ENCODE measurements at places on chromosomes 3 and 15. TPM values are rescaled to one million over a fixed set of nuclear protein-coding genes. Genes with fewer than 3 reads are reported as not detected.

The BFSP2 gene
- polyA plus RNA-seq, result not detected

The LMAN1L gene
- polyA plus RNA-seq, result not detected

The GOLGA8G gene
- polyA plus RNA-seq, result not detected

The IL5RA gene
- polyA plus RNA-seq, result not detected

The CIB1 gene
- polyA plus RNA-seq, result 23.1 TPM

The TNNC1 gene
- polyA plus RNA-seq, result 467 TPM

The HIGD2B gene
- polyA plus RNA-seq, result not detected

The EDEM1 gene
- polyA plus RNA-seq, result 11.9 TPM

The GOLGA8O gene
- 0.48 TPM for polyA plus RNA-seq

The PLCB2 gene
- polyA plus RNA-seq, result 7.9 TPM

The DNAH12 gene
- 0.50 TPM for polyA plus RNA-seq

The PLA2G4E gene
- 1.8 TPM for polyA plus RNA-seq

DNA sequence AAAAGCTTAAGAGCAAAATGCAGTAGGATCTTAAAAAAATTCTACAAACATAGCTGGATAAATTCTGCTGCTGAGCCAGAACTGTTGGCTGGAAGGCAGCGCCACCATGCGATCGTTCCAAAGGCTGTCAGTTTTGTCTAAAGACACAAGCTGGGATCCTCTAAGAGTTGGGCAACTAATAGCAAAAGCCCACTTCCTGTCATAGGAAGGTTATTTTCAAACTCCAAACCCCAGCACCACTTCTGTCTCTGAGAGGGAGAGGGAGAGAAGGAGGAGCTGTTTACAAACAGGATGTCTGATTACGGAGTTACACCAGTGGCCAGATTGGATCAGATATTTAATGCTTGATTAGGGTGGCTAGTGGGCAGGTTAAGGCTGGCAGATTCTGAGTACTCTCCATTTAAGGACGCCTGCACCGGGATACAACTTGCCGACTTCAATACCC lies 44.0 kb downstream of the EIF4E3 start:
- peak; percentile 54 for DNase-seq

DNA sequence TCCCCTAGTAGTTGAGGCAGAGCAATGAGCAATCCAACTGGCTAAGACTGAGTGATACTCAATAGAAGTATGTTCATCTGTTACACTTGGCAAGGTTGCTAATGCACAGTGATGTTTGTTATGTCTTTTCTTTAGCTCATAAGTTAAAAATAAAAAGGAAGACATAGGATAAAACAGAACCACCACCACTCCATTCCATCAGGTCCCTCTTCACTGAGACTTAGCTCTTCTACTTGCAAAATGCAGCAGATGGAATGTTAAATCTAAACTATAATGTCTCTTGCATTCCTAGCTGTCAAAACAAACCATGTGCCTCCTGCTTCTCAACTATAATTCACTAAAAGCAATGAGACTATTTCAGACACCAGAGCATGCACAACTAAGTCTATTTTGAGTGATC lies 265.6 kb upstream of the UBE2E2 start:
- no peak for DNase-seq

DNA sequence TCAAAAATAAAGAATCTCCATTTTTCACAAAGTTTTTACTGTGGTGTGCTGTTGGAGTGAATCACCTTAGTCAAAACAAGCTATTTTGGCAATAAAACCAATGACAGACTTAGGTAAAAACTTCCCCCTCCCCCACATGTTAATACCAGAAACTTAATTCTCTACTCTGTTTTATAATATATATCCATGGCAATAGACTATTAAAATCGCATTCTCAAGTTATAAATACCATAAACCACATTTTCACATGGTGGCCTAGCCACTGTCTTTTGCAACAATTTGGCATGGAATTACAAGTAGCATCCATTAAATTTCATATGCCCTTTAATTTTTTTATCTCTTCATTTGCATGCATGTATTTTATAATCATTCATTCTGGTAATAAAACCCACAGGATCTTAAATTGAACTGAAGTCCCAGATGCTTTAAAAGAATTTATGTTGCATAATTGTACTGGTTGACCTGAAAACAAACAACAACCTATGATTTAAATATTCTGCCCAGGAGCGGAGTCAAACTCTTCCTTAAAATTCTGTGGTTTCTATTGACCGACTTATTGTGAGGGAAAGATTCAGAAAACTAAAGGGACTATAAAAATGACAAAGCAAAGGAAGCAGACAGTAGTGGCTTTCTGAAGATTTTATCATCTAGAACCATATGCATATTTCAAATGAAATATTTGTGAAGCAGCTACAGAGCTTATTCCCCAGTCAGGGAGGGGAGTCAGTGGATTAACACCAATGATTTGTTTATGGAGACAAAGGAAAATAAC lies 229.0 kb upstream of the TBL1XR1 start:
- no peak for DNase-seq

- no peak for DNase-seq
Observed at GRCh38 chr15:85125056-85125661, 143.5 kb downstream of the PDE8A start.

GRCh38 chr3:168362661-168363247 lies 267.0 kb upstream of the GOLIM4 start:
- no peak for DNase-seq

- no peak for DNase-seq
Observed at GRCh38 chr15:78925956-78926743, 18.7 kb downstream of the CTSH start.

GRCh38 chr3:171966533-171967136 lies 72.7 kb upstream of the FNDC3B start:
- DNase-seq, result no peak

DNA sequence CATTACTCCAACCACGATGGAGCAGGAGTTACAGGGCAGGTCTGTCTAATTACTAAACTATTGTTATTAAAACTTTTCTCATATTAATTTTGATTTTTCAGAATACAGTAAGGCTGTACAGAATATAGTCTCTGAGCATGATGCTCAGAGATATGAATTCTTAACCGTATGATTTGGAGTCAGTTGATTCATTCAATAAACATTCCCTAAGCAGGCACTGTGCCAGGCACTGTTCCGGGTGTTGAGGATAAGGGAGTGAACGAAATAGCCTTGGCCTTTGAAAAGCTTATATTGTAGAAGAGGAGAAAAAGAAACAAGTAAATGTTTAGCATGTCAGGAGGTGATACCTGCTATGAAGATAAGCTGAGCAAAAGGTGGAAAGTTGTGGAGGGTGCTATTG lies 187.3 kb downstream of the KCNAB1 start:
- peak; percentile 32 for DNase-seq

DNA sequence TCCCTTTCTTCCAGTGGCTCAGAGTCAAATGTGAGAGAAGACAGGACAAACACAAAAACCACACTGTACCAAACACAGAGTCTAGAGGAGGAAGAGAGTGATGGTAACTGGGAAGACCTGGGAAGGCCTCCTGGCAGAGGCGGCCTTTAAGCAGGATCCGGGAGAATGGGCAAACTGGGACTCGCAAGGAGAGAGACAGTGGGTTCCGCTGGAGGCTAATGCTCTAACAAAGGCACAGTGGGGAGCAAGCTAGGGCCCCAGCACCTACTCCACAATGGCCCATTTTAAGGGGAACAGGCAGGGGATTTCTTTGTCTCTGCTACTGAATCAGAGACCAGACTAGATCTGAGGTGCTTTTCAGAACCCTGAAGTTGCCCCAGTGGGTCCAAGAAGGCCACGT lies 81.4 kb upstream of the HES1 start:
- DNase-seq, result no peak

DNA sequence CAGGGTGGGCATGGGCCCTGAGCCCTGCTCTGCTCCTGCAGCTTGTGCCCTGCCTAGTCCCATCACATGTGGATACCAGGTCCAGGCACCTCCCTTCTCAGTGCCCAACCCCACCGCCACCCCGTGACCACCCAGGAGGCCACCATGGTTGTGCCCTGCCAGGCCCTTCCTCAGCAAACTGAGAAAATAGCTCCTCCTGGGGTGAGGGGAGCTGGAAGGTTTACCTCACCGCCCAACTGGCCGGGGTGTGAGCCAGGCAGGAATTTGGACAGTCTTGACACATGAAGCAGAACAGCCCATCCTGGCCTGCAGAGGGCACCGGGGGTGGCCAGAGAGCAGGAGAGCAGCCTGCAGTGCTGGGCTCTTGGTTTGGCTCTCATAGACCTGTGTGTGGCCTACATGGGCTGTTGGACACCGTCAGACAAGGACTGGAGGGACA lies 11.4 kb upstream of the C3orf22 start:
- DNase-seq, result no peak

DNA sequence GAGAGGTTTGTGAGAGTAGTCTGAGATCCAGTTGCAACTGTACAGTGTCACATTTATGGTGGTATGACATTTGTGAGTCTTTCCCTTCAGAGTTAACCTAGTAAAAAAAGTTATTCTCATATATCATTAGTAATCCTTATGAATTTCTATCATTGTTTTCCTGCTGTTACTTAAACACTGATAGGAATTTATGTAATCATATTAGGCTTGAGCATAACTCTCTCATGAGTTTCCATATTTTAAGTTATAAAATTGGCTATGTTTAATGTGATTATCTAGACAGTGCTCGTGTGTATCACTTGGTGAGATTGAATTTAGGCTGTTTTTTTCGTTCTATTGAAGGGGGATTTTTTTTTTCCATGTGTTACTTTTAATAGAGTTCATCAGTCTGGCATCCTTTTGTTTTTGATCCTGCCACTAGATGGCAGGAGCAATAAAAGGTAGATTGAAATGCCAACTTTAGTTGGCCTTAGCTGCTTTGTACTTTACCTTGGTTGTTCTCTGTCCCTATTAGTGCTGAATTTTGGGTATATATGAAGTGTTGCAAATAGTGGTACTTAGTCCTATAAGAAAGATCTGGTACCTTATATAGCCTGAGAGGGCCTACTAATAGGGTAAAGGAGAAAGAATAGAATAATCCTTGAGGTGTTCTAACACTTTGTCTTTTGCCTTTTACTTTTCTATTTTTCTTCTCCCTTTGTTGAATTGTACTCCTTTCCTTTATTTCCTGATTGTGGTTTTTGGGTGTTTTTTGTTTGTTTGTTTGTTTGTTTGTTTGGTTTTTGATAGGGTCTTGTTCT lies 17.9 kb downstream of the STT3B start:
- no peak for DNase-seq

GRCh38 chr3:192879346-192880031 lies 38.2 kb downstream of the MB21D2 start:
- no peak for DNase-seq

GRCh38 chr3:196150481-196150880 lies 60.7 kb downstream of the ZDHHC19 start:
- DNase-seq, result no peak

DNA sequence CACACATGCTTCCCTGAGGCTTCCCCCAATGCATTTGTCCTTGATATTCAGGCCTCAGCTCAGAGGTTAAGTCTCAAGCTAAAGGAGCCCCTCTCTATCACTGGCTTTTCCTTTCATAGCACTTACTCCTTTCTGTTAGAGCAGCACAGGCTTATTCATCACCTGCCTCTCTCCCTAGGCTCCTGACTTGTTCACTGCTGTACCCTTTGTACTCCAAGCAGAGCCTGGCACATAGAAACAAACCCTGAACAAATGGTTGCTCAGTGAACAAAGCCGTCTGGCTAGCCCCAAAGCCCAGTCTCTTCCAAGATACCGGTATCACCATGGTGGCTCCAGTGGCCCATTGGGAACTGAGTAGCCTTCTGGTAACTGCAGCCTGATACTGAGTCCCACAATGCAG lies 231.1 kb upstream of the TRIM42 start:
- no peak for DNase-seq

GRCh38 chr3:13477943-13478342 lies 2.2 kb upstream of the HDAC11 start:
- DNase-seq, result no peak

DNA sequence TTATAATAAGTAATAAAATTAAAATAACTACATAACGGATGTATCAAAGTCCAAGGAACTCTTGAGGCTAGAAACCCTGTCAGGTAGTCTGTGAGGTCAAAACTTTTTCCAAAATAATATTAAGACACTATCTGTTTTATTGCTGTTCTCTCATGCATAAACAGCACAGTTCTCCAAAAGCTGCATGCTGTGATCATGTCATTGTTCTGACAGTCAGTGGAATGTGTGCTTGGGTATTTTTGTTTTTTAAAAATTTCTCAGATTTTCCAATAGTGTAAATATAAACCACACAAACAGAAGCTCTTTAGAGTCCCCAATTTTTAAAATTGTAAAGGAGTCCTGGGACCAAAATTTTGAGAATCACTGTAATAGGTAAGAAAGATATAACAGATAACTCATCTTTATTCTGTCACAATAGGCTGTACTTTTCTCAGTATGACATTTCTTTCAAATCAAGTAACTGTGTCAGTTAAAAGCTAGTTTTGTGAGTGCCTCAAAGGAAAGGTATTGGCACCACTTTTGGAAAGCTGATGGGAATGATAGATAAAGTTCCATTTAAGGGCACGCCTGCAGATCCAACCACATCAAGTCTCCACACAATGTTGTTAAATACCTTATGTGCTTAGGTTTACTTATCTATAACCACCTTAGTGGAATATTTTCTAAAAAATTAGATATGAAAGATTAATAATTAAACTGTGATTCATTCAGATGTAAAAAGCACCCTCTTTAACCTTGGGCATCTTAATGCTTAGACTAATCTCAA lies 49.3 kb downstream of the CEP152 start:
- DNase-seq, result no peak

DNA sequence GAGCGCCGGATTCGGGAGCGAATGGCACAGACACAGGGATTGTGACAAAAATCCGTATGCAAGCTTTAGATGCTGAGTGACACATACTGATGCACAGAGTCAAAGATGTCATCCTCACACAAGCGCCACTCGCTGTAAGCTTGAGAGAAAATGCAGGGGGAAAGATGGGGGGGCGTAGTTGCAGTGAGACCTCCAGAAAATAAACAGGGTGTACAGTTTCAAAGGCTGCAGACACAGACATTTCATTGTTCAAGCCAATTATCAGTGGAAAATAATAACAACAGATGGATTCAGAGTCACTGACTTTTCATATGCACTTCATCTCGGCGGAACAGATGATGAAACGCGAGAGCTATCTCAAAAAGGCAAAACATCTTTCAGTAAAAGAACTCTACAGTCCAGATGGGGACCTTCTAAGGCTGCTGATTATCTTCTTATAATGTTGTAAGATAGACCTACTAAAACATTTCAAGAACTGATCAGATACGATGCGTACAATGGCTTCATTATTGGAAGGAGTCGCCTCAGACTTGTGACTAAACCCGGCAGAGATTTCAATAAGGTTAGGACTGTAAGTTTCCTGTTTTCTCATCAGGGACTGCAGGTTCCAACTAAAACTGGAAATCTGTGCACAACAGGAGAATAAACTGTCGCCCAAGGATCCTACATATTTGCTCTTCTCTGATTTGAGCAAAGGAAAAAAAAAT lies 275.4 kb downstream of the FOXP1 start:
- DNase-seq, result no peak

GRCh38 chr15:68526784-68527183 lies 52.0 kb upstream of the CORO2B start:
- no peak for DNase-seq

GRCh38 chr15:85402195-85402881 lies 21.9 kb downstream of the AKAP13 start:
- no peak for DNase-seq

GRCh38 chr3:167851749-167852148 lies 116.2 kb downstream of the SERPINI1 start:
- DNase-seq, result no peak

- DNase-seq, result no peak
Observed at GRCh38 chr15:49898575-49899283, 220.3 kb downstream of the ATP8B4 start.

- no peak for DNase-seq
Observed at GRCh38 chr3:119362010-119362409, 67.8 kb downstream of the ARHGAP31 start.

- DNase-seq, result no peak
Observed at GRCh38 chr15:51667478-51667877, 13.8 kb upstream of the SCG3 start.

- no peak for DNase-seq
Observed at GRCh38 chr3:30034246-30034991, 572.0 kb upstream of the TGFBR2 start.

All from hindlimb muscle (tissue), 1 donor.